ENCODE measurements at places on chromosomes 1 and 21. TPM values are rescaled to one million over a fixed set of nuclear protein-coding genes. Genes with fewer than 3 reads are reported as not detected.
A peak's percentile ranks its signal among the peaks of the same experiment; 100 is the strongest.

DNA sequence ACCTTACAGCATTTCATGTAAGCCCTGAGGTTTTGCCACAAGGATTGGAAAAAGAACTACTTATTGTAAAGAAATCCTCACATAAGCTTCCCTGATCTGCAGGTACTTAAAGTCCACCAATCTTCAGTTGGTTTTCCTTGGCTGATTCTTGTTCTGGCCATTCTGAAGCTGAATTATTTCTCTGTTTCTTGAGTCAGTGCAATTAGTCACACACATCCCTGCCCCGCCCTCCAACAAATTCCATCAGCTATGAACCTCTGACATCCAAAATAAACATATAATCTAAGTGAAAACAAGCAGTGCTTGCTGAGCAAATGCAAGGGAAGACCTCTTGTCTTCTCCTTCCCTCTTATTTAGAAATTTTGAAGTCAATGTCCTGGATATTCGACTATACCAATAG is 8.2 kb upstream of the FNDC7 start:
- DNase-seq: peak; percentile 82

DNA sequence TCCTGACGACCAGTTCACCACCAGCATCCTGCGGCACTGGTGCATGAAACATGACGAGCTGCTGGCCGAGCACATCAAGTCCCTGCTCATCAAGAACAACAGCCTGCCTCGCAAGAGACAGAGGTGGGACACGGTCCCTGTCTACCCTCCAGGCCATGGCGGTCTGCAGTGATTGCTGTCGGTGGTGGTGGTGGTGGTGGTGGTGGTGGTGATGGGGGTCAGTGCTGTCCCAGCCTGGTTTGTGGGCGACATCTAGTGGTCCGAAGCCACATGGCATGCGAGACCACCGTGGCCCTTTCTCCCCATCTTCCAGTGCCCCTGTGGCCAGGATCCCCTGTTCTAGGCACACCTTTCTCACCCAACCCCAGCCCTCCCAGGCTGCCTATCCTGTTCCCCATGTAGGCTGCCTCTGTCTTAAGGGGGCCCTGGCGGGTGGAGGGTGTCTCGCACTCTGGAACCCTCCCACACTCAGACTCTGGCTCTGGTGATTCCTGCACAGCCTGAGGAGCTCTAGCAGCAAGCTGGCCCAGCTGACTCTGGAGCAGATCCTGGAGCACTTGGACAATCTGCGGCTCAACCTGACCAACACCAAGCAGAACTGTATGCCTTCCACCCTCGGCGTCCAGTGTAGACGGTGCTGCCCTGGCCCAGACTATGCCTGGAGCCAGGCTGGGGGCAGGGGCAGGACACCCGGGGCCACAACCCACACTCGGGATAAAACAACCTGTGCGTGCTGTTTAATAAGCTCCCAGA is 3.2 kb upstream of the SLC27A3 start:
- no peak for DNase-seq

The NBPF3 gene
- 18.2 TPM for total RNA-seq

DNA sequence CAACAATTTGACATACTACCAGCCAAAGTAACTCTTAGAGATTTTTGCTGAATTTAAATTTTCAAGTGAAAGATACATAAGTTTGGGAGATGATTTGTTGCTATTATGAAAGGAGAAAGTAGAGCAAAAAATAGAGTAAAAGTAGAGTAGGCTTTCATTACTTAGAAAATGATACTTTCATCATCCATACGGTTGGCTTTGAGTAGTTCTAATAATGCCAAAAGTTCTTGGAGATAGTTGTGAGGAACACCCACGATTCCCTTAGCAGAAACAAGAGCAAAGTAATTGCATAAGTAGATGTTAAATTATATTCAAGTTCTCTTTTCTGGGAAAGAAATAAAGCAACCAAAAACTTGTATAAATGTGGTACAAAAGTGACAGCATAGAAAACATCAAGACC is 95.0 kb upstream of the VAV3 start:
- no peak for DNase-seq

DNA sequence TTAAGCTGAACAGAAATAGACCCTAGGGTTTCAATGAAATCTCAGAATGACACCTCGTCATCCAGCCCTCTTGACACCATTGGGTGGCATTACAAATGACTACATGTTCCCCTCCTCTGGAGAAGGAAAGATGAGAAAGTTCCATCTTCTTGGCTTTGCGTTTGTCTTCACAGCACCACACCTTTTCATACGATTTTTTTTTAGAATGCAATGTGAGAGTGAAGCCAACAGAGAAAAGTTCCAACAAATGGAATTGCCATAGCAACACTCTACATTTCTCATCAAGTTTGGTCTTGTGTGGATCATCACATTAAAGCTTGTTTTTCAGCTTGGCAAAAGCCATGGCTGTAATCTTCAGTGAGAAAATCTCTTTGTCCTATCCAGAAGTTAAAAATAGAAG is 183.4 kb upstream of the SNX7 start:
- no peak for DNase-seq

- peak; percentile 96 for DNase-seq
These were observed 54.6 kb downstream of the GORAB start for GRCh38 chr1:170586321-170587252.

DNA sequence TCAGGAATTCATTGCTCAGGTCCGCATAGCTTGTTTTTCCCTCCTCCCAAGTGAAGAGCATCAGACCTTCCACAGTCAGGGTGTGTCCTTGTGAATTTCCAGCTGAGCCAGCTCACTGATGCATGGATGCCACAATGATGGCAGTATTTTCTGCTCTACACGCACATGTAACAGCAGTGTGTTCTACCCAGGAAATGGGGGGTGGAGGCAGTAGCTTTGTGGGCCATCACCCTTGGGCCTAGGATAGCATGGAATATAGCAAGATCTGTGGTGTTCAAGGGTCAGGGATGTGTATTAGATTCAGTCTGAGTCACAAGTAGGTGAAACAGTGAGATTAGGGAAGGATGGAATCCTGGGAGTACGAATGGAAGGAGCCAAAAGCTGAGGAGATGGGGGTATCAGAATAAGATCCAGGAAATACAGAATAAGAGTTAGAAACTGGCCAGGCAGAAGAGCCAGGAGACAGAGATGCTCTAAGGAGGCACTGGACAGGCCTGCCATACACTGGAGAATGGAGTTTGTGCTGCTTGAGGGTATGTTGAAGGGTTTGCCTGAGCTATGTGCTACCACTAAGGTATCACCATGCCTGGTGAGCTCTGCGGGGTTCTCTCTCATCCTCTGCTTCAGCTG is 90.6 kb upstream of the CNIH3 start:
- peak; percentile 83 for DNase-seq

DNA sequence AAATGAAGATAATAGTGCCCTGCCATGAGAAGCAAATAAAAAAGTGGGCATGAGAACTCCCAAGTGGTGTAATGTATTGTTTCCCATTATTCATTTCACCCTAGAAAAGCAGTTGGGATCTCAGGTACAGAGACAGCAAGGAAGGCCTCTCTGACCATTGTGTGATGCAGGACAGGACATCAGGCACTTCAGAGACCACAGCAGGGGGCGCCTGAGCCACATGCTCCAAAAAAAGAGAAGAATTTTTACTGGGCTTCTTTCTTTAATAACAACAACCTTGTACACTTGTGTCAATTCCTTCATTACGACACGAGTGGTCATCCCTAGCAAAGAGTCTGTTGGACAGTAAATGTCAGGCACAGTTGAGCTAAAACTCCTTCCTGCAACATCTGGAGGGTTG is 533.3 kb downstream of the OMA1 start:
- DNase-seq: no peak

The FLG2 gene
- not detected for total RNA-seq

DNA sequence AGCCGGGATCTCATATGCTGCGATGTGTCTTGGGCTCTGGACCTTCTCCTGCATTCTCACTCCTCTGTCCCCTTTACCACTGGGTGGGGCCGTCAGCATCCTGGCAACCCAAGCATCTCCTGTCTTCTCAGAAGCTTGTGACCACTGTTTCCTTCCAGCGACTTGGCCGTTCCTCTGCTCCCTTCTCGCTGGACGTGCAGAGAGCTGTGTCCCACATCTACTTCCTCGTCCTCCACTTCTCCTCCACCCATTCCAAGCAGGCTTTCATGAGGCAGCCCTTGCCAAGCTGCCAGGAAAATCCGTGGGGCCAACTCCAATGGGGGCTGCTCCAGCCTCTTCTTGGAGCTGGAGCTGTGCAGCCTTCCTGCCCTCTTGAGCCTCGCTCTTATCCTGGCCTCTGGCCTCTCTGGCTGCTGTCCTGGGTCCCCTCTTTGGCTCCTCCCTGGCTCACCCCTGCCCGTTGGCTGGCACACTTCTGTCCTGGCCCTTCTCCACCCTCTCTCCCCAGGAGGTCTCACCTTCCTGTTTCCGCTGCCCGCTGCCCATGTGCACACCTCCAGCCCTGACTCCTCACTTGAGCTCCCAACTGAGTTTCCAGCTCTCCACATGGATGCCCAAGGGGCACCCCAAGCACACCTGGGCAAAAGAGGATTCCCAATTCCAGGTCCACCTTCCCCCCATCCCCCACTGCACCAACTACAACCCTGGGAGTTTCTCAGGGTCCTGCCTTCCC is 8.7 kb downstream of the FAM131C start:
- no peak for DNase-seq

DNA sequence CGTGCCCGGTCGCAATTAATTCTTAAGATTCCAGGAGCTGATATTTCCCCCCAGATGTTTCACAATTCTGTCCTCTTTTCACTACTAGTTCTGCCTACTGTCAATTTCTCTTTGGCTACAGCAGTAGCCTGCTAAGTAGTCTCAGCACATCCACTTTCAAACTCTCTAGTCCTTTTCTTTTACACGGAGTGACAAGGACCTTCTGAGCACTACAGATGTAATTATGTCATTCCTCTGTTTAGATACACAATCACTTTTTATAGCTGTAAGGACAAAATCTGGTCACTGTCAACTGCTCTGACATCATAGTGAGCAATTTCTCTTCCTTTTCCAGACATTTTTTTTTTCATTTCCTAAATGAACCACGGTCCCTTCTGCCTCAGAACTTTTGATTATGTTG is 421.7 kb upstream of the CHRM3 start:
- no peak for DNase-seq

GRCh38 chr1:110040548-110040947 is 6.1 kb downstream of the STRIP1 start:
- DNase-seq: no peak

The ANKRD45 gene
- total RNA-seq: 0.82 TPM

- DNase-seq: peak; percentile 2
These were observed 697 bp downstream of the SLC22A15 start for GRCh38 chr1:115976921-115977498.

DNA sequence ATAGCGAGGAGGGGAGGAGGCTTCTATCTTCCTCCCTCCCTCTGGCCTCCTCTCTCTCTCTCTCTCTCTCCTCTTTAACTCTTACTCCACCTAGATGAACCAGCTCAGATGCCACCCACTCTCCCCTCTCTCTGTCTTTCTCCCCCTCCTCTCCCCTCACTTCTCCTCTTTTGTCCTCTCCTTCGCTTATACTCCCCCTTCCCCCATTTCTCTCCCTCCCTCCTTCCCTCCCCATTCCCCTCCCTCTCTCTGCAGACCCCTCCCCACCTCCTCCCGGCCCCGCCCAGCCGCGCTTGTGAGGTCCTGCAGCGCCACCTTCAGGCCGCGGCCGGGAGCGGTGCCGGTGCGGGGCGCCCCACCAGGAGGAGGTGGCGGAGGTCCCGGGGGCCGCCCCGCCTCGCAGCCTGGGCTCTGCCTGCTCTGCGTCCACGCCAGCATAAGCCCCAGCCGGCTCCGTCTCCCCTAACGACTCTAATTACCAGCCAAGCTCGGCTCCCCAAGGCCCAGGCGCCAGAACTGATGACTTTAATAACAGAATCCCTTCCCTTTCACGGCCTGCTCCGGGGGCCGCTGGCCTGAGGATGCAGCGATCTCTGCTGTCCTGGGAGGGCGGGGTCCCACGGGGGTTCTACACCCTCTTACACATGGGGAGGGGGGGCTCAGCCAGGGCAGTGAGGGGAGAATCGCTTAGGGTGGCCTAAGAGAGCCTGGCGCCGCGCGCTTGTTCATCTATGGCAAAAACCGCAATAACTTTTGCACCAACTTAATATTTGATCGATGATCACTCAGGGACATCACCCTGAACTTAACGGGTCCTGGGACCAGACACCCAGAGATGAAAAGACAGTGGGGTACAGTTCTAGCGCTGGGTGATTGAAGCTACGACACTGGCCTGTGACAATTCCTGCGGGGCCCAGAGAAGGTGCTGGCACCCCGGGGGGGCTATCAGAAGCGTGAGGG is 637.3 kb downstream of the MATN1 start:
- peak; percentile 53 for DNase-seq

- no peak for DNase-seq
These were observed 100.9 kb downstream of the DDX20 start for GRCh38 chr1:111856411-111857185.

The SRGAP2 gene
- total RNA-seq: 67.8 TPM

The OBSCN gene
- total RNA-seq: 3.1 TPM

DNA sequence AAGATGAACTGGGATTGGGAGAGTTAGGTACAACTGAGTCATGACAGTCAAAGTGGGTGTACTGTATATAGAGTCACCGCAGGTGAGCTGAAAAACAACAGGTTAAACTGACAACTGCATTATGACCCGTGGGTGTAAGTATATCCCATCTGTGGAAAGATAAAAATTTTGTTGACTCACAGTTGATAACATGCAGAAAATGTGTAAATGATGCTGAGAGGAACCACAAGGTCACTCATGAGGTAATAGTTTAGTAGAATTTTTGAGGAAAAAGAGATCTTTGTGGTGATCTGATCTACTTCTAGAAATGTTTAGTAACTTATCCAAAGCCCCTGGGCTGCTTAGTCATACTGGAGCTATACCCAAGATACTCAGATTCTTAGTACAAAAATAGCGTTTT is 838 bp downstream of the OR2C3 start:
- DNase-seq: no peak

GRCh38 chr21:44802396-44803153 is 955 bp upstream of the UBE2G2 start:
- DNase-seq: no peak

- no peak for DNase-seq
These were observed 50.1 kb downstream of the PHC2 start for GRCh38 chr1:33380811-33381210.

DNA sequence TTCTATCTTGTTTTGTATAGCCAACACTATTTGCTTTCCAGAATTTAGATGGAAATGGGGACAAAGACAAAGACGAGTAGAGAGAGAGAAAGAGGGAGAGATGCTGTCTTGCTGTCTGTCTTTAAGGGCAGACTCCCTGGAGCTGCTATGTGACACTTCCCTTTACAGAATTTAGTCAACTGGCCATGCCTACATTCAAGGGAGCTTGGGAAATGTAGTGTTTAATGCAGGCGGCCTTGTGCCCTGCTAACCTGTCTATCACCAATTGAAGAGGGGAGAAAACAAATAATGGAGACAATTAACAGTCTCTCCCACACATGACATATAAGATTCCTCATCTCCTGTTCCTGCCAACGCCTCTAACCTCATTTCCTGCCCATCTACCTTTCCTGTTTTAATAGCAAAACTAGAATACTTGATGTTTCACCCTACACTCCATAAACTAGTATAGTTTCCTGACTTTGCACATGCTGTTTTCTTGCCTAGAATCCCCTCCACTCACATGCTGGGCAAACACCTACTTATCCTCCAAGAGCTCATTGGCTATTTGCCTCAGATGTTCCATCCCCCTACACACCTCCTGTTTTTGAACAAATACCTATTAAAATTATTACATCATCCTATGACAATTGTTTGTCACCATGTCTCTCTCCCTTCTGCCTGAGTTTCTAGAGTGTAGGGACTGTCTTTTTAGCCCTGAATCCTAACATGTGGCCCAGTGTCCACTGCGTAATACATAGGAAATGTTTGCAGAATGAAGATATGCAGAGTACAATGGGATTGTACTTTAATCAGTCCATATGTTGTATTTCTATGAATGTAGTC is 117.2 kb downstream of the SLC25A24 start:
- DNase-seq: no peak
